ENCODE measurements at places on chromosomes 2 and 18. TPM values are rescaled to one million over a fixed set of nuclear protein-coding genes. Genes with fewer than 3 reads are reported as not detected.

The RSAD2 gene
- total RNA-seq, result 101 TPM

DNA sequence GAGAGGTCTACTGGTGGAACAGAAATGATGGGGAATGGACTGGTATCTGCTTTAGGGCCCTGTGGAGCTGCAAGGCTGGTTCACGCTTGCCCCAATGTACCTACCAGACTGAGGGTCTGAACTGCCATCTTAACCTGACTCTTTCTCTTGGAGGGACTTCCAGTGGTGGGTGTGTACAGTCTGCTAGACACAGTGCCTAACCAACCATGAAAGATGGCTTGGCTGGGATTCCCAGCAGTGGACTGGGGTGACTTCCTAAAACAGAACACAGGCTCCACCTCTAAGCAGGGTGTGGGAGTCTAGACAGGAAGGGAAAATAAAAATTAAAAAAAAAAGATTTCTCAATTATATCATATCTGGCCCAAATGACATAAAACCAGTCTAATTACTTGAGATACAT is 25.5 kb upstream of the MYO3B start:
- H3K4me1 ChIP-seq, result no peaks in the 10 kb centered on the region
- no peak overlapping the region for H3K27ac ChIP-seq
- H3K36me3 ChIP-seq, result no peaks in the 10 kb centered on the region

- no peak overlapping the region for H3K4me3 ChIP-seq
- no peak for DNase-seq
- peaks cover 50% of the 10 kb centered on the region for H3K4me1 ChIP-seq
- peaks cover 59% of the 10 kb centered on the region for H3K36me3 ChIP-seq
- no peak overlapping the region for H3K27ac ChIP-seq
Observed at GRCh38 chr2:85395912-85396475, 14.2 kb downstream of the CAPG start.

- no peak overlapping the region for H3K27ac ChIP-seq
- H3K4me3 ChIP-seq, result no peak overlapping the region
- H3K4me1 ChIP-seq, result no peaks in the 10 kb centered on the region
- H3K27me3 ChIP-seq, result no peaks in the 10 kb centered on the region
- DNase-seq, result no peak
- no peaks in the 10 kb centered on the region for H3K36me3 ChIP-seq
Observed at GRCh38 chr18:79555885-79556284, 123.7 kb upstream of the CTDP1 start.

DNA sequence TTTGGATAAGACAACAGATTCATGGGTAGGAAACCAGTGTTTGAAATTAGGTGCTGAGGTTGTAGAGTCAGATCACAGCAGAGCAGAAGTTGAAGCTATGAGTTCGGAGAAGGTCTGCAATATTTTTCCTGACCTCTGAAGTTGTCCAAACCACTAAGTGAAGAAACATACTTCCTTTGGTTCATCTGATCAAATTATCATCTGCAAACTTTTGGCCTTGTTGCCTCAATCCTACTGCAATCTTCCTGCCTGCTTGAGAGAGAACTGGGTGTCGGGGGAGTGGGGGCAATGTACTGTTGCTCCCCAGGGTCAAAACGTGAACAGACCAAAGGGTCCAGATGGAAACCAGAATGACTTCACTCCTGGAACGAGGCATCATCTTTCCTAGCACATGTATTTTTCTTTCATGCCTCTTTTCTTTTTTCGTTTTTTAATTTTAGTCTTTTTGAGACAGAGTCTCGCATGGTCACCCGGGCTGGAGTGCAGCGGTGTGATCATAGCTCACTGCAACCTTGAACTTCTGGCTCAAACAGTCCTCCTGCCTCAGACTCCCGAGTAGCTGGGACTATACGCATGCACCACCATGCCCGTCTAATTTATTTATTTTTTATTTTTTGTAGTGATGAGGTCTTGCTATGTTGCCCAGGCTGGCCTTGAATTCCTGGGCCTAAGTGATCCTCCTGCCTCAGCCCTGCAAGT is 42.7 kb downstream of the RAB31 start:
- H3K4me1 ChIP-seq, result no peaks in the 10 kb centered on the region
- H3K27me3 ChIP-seq, result peaks cover 18% of the 10 kb centered on the region
- H3K27ac ChIP-seq, result no peak overlapping the region
- no peaks in the 10 kb centered on the region for H3K36me3 ChIP-seq

DNA sequence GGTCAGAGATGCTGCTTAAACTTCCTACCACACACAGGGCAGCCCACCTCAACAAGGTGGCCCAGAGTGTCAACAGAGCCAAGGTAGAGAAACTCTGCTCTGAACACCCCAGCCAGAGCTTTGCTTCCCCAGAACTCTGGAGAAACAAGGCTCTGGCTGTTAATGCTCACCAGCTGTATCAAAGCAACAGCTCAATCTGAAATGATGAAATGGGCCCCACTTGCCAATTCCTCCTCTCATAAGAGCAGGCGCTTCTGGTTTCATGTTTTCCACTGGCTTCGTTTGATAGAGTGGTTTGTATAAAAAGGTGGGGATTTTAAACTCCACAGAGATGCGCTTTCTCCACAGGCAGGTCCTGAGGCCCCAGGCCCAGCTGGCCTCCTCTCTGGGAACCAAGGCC is 60.9 kb upstream of the TFCP2L1 start:
- no peak overlapping the region for H3K4me3 ChIP-seq
- H3K4me1 ChIP-seq, result no peaks in the 10 kb centered on the region
- peaks cover 33% of the 10 kb centered on the region for H3K36me3 ChIP-seq
- H3K27ac ChIP-seq, result no peak overlapping the region

- H3K4me3 ChIP-seq, result no peak overlapping the region
- H3K27me3 ChIP-seq, result peaks cover 3% of the 10 kb centered on the region
- no peaks in the 10 kb centered on the region for H3K36me3 ChIP-seq
Observed at GRCh38 chr2:109244304-109244582, 115.2 kb downstream of the SH3RF3 start.

DNA sequence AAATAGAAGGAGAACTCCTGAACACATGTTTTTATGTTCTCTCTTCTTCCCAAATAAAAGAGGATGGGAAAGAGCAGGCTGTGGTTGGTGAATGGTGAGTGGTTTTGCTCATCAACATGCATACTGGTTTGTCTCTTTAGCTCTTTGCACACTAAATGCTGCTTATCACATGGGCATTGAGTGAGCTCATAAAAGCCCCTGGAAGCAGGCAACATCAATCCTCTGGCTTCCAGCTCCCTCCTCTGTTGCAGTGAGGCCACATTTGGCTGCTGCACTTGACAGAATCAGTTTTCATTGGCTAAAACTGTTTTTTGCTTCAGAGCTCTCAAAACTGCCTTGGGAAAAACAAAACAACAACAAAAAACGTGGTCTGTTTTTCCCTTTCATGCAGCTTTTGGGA is 1308.2 kb upstream of the NRXN1 start:
- H3K27me3 ChIP-seq, result no peaks in the 10 kb centered on the region
- H3K4me1 ChIP-seq, result no peaks in the 10 kb centered on the region
- no peak for DNase-seq
- H3K4me3 ChIP-seq, result no peak overlapping the region
- H3K27ac ChIP-seq, result no peak overlapping the region
